Esophagus muscularis mucosa (tissue), 4 donors: ENCODE measurements at places on chromosomes 1 and 21. TPM values are rescaled to one million over a fixed set of nuclear protein-coding genes. Genes with fewer than 3 reads are reported as not detected.

The TMEM54 gene
- total RNA-seq = 64.6 TPM

The GBP4 gene
- 9.6 TPM for total RNA-seq

DNA sequence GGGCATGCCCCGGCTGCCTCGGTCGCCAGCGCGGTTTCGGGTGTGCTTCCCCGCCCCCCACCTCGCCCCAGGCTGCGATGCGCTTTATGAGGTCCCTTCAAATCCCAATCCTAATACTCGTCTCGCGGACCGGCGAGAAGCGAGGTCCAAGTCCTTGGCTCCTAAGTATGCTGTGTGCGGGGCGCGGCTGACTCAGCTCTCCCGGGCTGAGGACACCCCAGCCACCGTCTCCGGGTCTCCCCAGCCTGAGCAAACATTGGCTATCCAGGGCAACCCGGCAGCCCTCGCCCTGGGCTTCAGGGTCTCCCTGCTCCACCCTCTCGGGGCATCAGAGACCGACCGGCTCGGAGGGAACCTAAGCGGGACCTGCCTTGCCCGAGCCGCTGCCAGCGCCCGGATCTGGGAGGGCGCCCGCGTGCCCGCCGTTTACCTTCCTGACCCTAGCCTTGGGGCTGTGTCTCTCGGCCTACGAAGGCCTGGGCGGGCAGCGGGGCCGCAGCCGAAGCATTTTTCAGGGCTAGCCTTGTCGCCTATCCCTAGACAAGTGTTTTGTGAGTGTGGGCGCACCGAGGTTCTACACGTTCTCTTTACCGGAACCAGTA, 1.2 kb downstream of the ITPKB start:
- H3K27me3 ChIP-seq = no peaks in the 10 kb centered on the region
- H3K4me3 ChIP-seq = peak overlapping the region; percentile 93
- H3K4me1 ChIP-seq = peaks cover 56% of the 10 kb centered on the region
- peaks cover 7% of the 10 kb centered on the region for H3K36me3 ChIP-seq
- DNase-seq = peak; percentile 94
- peak overlapping the region; percentile 98 for H3K27ac ChIP-seq

- H3K27me3 ChIP-seq = no peaks in the 10 kb centered on the region
- H3K4me1 ChIP-seq = peaks cover 37% of the 10 kb centered on the region
- no peak overlapping the region for H3K4me3 ChIP-seq
- DNase-seq = no peak
- H3K27ac ChIP-seq = no peak overlapping the region
Measured at GRCh38 chr1:45928486-45929205, 125.2 kb downstream of the MAST2 start.
